ENCODE measurements at places on chromosomes 5 and 9.

- no peak for DNase-seq
Measured at GRCh38 chr9:2321523-2322148, 300.0 kb upstream of the VLDLR start.

GRCh38 chr9:13769641-13770040 lies 490.1 kb upstream of the MPDZ start:
- no peak for DNase-seq

DNA sequence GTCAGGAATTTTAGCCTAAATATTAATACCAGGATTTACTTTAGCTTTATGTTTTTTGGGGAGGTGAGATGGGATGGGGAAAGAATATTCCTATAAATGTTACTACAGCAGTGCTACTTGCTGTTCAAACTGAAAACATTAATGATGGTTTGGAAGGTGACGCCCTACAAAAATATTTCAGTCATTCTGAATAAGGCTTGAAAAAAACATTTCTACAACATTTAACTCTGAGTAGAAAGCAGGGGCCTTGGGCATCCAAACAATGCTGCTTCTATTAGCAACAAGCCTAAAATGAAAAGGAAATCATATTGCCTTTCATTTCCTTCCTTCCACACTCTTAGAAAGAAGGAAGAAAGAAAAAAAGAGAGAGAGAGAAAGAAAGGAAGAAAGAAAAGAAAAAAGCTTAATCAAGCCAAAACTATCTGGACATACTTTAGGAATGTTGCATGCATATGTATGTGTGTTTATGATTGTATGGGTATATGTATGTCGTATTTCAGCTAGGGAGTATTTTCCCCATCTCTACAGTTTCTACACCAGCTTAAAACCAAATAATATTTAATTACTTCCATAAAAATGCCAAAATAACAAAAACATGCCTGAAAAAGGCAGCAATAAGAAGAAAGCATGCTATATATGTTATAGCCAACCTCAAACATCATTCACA lies 16.3 kb upstream of the DAB2 start:
- peak; percentile 44 for DNase-seq

DNA sequence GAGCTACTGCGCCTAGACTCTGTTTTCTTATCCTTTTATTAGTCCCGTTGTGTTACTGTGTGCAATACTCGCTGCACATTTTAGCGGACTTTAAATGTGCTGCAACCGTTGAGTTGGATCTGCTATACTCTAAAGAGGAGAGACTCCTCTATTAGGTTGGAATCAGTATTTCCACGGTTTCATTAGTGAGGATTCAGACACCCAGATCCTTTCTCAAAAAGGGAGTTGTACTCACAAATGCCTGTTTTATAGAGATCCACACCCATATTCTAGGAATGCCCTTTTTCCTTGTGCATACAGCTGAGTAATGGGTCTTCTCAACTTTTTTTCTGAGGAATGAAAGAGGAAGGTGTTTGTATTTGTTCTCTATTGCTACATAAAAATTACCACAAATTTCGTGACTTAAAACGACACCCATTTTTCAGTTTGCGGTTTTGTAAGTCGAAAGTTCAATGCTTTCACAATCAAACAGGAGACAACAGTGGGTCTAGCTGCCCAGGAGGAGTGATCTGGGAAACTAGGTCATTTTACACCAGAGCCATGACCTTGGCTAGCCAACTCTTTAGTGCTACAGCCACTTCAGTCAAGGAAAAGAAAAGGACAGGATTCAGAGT lies 52.8 kb upstream of the SLC44A1 start:
- no peak for DNase-seq

DNA sequence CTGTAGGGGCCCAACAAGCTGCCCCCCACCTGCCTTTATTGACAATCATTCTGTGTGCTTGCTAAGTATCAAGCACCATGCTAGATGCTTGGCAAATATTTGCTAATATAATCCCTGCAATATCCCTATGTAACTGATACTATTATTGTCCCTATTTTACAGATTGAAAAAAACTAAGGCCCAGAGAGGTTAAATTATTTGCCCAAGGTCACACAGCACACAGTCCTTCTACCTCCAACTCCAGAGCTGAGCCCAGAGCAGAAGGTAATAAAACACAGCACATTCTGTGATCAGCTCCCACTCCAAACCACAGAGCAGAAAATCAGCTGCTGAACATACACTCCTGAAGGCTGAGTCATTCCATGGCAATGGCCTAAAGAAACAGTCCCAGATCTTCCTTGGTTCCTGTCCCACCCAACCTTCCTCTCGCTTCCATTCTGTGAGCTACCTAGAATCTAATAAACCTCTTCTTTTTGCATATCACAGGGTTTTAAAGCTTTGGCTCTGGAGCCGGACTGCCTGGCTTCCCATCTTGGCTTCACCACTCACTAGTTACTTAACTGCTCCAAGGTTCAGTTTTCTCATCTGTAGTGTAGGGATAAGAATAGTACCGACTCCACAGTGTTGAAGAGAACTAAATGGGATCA lies 66.7 kb upstream of the ADRA1B start:
- DNase-seq, result peak; percentile 86

DNA sequence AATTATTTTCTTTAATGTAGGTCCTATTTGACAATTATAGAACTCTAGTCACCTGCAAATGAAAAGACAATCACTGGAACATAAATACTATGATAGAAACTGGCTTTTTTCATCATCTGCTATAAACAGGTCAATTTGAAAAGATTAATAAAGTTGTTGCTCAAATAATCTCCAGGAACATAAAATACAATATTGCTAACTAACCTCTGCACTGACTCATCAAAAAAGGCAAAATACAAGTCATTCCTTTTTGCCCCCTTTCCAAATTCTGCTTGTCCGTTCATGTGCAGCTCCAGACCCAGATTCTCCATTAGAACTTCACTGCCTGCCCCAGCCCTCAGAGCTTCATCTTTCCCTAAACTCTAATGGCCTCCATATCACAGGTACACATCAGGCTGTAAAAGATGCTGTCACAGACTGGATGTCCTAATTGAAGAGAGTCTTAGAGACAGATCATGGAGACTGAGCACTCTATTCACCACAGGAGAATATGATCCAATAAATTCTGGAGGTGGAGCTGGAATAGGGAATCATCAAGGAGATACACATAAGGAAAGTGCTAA lies 1.6 kb downstream of the DCTN4 start:
- DNase-seq, result no peak

DNA sequence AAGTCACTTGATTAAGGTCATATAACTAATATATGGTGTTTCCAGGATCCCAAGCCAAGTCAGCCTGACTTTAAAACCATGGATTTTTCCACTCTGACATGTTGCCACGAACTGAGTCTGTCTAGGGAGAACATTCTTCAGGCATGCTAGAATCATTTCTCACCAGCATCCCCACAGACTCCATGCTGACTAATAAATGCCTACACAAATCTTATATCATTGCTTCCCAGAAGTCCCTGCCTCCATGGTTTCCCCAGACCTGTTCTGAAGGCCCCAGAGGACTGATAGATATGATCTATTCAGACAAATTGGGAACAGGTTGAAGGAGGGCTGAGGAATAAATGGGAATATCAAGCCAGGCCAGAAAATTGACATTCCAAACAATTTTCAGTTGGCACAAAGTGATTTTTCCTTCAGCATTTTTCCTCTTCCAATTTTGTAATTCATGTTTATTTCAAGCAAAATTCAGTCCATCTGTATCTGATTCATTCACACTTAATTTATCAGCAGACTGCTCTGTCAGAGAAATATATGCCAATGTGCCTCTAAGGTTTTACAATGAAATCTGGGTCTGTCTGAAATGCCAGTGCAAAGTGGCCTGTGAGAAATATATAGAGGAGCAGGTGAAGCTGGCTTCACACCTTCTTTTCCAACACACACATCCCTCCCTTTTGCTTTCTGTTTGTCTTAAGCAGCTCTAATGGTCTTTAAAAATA lies 413.6 kb upstream of the TNC start:
- peak; percentile 97 for DNase-seq

- DNase-seq, result peak; percentile 23
Measured at GRCh38 chr5:109690242-109690974, 681 bp downstream of the MAN2A1 start.

DNA sequence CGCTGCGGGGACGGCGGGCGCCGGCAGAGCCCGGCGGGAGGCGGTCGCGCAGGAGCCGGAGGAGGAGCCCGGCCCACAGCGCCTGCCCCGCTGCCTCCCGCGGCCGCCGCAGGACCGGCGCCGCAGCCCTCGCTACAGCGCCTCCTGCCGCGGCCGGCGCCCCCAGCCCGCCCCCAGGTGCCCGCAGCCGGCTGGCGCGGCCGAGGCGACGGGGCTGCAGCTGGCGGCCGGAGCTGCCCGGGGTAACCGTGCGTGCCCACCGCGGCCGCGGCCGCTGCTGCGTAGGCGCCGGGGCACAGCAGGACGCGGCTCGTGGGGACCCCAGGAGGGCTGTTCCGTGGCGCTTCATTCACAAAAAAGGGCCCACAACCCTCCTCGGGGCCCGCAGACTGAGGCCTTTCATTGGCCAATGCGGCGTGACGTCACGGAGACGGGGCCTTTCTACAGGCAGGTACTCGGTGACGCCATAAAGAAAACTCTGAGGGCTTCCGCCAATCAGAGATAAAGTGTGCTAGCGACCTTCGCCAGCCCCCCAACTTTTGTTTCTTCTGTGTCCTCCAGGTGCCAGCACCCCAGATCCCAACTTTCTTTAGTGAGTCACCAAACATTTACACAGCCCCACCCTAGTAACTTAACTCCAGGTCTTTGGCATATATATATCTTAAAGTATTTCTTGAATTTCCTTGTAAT lies at the start of gene CDC14B:
TSS of gene CDC14B (minus strand) at position 353 of the 690 bp plus-strand sequence. CDS start 465 bp downstream, outside the sequence.
- DNase-seq, result peak; percentile 93

DNA sequence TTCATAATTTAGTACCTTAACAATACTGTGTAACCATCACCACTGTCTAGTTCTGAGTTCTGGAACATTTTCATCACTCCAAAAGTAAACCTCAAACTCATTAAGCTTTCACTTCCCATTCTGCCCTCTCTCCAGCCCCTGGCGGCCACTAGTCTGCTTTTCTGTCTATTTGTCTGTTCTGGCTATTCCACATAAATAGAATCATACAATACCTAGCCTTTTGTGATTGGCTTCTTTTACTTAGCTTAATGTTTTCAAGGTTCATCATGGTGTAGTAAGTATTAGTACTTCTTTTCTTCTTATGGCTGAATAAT lies 138.7 kb downstream of the RAPGEF6 start:
- no peak for DNase-seq

DNA sequence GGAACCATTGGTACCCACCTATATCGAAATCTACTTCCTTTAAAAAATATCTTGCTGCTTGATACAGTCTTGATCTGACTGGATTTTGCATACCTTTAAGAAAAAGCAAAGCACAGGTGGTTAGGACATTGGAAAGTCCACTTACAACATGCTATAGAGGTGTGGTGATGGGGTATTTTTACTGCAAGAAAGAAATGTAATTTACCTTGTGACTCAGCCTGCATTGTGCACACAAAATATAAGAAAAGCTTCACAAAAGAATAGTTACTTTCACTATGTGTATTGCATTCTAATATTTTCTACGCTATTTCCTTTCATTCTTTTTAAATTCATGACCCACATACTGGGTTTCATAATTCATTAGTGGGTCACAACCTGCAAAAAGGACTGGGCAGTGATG lies 236.2 kb upstream of the RASEF start:
- DNase-seq, result no peak

GRCh38 chr5:80569086-80569960 lies 757 bp downstream of the ANKRD34B start:
- no peak for DNase-seq

- DNase-seq, result peak; percentile 68
Measured at GRCh38 chr5:4093236-4093635, 497.6 kb downstream of the IRX1 start.

- DNase-seq, result no peak
Measured at GRCh38 chr5:32848120-32848519, 137.0 kb downstream of the NPR3 start.

DNA sequence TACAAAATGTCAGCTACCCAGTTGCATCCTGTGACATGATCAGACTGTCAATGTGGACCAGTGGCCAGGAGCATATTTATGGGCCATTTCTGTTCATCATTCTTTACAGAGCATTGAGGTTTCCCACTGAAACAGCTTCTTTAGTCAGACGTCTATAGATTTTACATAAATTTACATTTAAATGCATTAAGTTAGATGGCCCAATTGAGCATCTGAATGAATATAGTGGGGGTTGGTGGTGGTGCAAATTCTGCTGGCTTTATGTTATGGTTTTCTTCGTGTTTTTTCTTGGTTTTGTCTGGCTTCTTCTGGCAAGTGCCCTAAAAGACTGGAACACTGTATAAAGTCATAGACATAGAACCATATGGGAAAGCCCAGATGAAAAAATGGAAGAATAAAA lies 214.1 kb downstream of the PJA2 start:
- no peak for DNase-seq

- DNase-seq, result no peak
Measured at GRCh38 chr9:130137081-130137640, 35.0 kb upstream of the NCS1 start.

GRCh38 chr9:132749306-132749705 lies 79.0 kb downstream of the GTF3C4 start:
- no peak for DNase-seq

GRCh38 chr5:116271446-116272025 lies 186.7 kb downstream of the COMMD10 start:
- peak; percentile 42 for DNase-seq

- no peak for DNase-seq
Measured at GRCh38 chr5:57517250-57517649, 34.6 kb upstream of the ACTBL2 start.

GRCh38 chr5:58381566-58381965 lies 78.3 kb downstream of the PLK2 start:
- DNase-seq, result no peak

GRCh38 chr9:109179801-109180523 lies 12.9 kb upstream of the FRRS1L start:
- no peak for DNase-seq

DNA sequence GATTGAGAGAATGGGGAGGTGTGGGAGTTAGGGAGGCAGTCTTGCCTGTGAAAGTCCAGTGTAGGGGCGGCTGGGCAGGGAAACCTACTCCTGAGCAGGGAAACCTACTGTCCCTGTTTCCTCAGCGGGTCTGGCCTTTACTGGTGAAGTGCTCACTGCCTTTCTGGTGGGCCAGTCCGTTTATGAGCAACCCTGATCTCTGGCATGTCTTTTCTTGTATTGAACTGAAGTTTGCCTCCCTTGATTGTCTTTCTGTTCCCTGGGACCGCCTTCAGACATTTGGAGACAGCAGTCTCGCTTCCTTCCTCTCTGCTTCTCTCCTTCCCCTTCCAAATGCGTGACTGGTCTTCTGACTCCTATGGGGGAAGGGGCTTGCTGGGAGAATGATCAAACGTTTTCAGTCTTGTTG lies 2.9 kb downstream of the SNX18 start:
- peak; percentile 65 for DNase-seq

DNA sequence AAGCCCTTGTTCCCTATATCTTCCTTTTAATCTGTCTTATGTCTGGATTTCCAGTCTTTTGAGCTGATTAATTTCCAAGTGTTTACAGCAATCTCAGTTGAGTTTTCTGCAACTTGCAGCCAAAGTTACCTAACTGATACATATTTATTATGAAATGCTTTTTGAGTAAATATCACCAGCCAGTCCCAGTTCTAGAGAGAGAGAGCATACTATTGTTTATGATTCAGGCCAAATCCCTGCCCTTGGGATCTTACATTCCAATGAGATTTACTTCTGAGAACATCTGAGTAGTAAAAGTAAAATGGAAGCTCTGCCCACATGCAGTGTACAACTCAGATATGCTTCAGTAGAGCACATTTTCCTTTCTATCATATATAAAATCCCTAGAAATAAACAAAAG lies 661.7 kb downstream of the KCTD16 start:
- DNase-seq, result no peak

All from fibroblast of upper back skin (primary cell).